ENCODE measurements at places on chromosomes 7 and 10.

DNA sequence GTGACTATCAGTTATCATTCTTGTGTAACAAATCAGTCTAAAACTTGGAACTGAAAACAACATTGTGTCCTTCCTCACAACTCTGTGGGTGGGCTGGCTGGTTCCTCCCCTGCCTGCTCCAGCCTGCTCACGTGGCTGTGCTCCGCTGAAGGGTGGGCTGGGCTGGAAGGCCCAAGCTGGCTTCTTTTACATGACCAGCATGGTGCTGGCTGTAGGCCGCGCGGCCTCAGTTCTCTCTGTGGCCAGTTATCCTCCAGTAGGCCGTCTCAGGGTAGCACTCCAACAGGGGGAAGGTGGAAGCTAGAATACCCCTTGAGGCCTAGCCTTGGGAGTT, 11.3 kb downstream of the ADAMTS14 start:
- DNase-seq: no peak

- DNase-seq: no peak
Measured at GRCh38 chr7:21939136-21939857, 6.4 kb downstream of the CDCA7L start.

GRCh38 chr10:19745672-19746071, 70.6 kb upstream of the PLXDC2 start:
- DNase-seq: no peak

- DNase-seq: no peak
Measured at GRCh38 chr10:91239789-91240188, 19.3 kb downstream of the PCGF5 start.

- no peak for DNase-seq
Measured at GRCh38 chr7:26180792-26181198, 19.8 kb downstream of the HNRNPA2B1 start.

- DNase-seq: no peak
Measured at GRCh38 chr10:36116731-36117130, 474.6 kb upstream of the FZD8 start.

DNA sequence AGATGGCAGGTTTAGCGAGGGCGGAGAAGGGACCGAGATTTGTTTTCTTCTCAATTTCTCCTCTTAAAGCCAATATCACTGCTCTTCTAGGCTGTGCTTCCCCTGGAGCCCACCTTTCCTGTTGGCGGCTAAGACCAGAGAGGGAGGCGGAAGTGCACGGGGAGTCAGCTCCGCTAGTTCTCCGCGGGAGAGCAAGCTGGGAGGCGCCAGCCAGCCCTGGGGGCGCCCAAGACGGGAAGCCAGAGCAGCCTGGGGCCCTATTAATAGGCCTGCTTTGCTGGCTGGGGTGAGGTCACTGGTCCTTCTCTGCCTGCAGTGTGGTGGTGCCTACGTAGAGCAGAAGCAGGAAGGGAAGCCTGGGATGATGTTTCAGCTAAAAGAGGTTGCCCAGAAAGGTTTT, 61.6 kb downstream of the LSM5 start:
- no peak for DNase-seq

DNA sequence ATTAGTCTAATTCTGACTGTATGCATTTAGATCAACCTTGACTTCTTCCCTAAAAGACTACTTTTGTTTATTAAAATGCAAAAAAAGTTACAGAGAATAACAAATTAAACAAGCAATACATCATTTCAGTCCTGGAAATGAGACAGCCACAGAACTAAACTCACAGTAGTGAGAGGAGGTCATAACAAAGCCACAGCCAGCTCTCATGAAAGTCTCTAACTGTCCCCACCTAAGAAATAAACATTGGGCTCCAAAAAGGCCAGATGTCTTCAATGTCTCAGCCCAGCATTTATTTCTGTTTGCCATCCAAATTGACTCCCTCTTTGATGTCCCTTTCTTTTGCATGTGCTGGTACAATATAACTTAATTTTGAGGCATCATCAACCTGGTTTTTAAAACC, 74.4 kb downstream of the NHLRC2 start:
- no peak for DNase-seq

DNA sequence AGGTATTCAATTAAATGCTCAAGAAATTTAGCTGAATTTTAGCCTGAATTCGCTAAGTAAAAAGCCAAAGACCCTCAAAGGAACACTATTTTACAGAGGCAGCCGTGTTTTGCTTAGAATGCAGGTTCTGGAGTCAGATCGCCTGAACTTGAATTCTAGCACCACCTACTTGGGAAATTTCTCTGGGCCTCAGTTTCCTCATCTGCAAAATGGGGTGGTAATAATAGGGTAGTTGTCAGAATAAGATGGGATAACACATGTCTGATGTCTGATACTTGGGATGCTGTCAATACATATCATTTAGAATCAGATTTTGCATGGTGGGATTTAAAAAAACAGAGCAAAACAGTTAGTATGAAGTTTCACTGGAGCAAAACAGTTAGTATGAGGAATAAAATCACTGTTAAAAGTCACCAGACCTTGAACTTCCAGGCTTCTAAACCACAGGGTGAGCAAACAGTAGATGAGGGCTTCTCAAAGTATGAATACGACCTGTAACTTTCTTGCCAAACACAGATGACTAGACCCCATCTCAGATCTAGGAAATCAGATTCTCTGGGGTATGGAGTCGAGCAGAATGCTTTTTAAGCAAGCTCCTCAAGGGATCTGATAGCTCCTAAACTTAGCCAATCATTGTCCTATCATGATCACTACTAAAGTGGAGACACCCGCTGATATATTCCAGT, 75.4 kb downstream of the ATXN7L1 start:
- DNase-seq: no peak

GRCh38 chr7:47559306-47560220, 22.3 kb downstream of the TNS3 start:
- no peak for DNase-seq

DNA sequence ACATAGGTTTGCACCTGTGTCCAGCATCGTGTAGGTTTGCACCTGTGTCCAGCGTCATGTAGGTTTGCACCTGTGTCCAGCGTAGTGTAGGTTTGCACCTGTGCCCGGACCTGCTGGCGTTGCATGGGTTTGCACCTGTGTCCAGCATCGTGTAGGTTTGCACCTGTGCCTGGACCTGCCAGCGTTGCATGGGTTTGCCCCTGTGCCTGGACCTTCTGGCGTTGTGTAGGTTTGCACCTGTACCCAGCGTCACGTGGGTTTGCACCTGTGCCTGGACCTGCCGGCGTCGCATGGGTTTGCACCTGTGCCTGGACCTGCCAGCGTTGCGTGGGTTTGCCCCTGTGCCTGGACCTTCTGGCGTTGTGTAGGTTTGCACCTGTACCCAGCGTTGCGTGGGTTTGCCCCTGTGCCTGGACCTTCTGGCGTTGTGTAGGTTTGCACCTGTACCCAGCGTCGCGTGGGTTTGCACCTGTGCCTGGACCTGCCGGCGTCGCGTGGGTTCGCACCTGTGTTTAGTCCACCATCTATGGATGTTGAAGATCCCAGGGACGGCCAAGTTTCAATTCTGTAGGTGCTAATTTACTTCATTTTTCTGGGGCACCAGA, 158.0 kb downstream of the WDR37 start:
- DNase-seq: no peak

DNA sequence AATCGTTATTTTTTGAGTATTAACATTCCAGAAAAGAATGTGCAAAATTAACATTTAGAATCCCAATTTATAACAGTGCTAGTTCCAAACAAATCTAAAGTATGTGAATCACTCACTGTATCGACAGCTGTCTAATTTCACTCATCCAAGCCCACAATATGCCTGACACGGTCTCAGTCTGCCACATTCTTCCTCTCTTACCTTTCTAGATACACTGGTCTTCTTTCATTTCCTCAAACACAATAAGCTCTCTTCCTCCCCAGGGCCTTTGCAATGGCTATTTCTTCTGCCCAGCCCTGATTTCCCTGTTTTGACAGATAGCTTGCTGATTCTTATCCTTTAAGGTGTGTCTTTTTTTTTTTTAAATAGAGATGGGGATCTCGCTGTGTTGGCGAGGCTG, 48.8 kb downstream of the UBE2H start:
- DNase-seq: no peak

DNA sequence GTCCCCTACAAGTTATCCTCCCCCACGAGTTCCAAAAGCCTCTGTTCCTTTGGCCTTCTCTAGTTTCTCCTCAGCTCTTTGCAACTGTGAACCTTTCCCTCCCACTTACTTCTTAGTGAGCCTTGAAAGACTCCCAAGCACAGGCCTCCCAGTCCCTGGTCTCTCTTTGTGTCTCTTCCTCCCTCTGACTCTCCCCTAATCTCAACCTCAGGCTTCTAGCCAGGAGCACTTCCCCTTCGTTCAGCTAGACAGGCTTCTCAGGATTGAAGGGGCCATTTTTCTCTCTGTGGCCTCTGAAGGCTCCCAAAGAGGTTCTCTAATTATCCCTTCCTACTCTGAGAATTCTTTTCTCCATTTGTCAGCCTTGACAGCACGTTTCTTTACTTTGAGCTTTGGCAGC, 50.2 kb upstream of the PHYHIPL start:
- DNase-seq: no peak

DNA sequence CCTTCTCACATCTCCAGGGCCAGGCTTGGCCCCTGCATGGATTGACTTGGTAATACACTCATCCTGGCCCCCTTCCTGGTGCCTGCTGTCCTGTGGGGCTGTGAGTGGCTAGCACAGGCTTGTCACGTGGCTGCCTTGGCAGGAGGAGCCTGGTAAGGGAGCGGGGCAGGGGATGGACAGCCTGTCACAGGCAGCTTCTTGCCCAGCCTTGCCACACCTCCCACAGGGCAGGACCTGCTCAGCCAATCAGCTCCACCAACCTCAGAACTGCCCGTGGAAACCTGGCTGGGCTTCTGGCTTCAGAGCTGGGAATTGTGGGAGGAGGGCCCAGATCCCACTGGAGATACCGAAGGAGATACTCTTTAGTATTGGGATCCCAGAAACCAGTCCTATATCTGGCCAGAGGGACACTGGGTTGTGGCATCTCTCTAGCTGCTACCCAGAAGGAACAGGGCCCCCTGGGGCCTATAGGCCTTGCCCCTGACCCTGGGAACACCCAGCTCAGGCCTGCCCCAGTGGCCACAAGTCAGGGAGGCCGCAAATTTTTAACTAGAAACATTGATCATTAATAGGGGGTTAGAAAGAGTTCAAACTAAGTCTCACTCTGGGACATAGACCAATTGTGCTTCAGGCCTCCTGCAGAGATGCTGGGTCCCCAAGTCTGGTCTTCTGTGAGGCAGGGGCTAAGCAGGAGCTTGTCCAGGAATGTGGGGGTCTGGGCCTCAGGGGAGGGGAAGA, at the start of gene HOGA1:
Gene HOGA1 (plus strand): TSS at position 330 of the 738 bp plus-strand sequence. CDS start 315 bp downstream, at position 645.
- no peak for DNase-seq

DNA sequence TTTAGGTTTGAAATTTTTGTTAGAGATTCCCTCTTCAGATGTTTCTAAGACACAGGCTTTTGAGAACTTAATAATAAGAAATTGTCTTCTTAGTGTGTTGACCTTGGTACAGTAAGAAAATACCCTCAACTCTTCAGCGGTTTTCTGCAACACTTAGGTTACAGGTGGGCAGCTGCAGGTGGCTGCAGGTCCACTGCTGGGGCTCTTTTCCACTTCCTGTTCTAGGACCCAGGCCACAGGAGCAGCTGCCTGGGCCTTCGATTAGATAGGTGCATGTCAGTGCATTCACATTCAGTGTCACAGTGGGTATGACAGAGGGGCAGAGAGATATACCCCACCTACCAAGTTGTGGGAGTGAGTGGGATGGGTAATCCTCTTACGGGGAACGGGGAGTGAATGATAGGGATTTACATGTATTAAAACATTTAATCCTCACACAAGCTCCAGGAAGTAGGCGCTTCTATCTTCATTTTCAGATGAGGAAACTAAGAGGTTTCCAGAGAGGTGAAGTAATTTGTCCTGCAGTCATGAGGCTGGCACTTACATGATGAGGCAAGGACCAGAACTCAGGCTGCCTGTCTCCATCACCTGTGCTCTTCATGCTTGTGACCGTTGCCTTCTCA, 20.2 kb upstream of the SUV39H2 start:
- no peak for DNase-seq

GRCh38 chr10:118508863-118509262, 86.6 kb downstream of the PRLHR start:
- no peak for DNase-seq

DNA sequence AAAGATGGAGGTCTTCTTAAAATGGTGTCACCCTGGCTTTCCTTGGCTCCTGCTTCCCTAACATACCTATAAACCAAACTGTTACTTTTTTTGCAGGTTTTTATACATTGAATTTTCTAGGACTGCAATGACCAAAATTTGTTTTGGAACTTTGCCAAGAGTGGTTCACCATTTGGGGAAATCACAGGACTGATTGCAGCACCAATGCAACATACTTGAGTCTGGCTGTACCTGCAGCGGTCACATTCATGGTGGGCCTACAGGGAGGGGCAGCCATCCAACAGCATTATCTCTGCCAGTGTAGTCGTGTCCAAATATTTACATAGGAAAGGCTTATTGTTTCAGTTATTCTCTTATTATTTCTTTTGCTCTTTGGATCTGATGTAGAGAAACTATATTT, 69.0 kb downstream of the HACD1 start:
- DNase-seq: peak; percentile 4

DNA sequence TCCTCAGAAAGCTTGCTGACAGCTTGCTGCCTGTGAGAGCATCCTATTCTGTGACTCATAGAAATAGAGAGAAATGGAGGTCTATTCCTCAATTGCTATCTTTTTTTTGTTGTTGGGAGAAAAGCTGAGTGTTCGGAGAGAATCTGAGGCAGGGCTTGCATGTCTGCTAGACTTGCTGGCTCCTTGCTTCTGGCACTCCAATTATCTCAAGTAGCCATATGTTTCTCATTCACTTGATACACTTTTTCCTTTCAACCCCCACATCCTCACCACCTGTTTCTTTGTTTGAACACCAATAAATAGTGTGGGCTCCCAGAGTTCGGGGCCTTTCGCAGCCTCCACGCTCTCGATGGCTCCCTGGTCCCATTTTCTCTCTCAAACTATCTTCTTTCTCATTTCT, 172.2 kb downstream of the SH2D4B start:
- DNase-seq: no peak

GRCh38 chr7:44750921-44751571, 2.4 kb downstream of the ZMIZ2 start:
- peak; percentile 27 for DNase-seq

- DNase-seq: no peak
Measured at GRCh38 chr7:69429911-69430383, 168.3 kb upstream of the AUTS2 start.

Measured in HL-60 (cell line).